ENCODE measurements at places on chromosomes 6 and 20.

GRCh38 chr6:137191670-137192069, 18.2 kb upstream of the IL22RA2 start:
- DNase-seq = no peak

GRCh38 chr6:110877569-110877968, 3.0 kb downstream of the AMD1 start:
- no peak for DNase-seq

- DNase-seq = no peak
These were observed 282.3 kb downstream of the CD109 start for GRCh38 chr6:73978330-73978729.

- DNase-seq = no peak
These were observed 337.8 kb downstream of the FARS2 start for GRCh38 chr6:5599127-5599526.

DNA sequence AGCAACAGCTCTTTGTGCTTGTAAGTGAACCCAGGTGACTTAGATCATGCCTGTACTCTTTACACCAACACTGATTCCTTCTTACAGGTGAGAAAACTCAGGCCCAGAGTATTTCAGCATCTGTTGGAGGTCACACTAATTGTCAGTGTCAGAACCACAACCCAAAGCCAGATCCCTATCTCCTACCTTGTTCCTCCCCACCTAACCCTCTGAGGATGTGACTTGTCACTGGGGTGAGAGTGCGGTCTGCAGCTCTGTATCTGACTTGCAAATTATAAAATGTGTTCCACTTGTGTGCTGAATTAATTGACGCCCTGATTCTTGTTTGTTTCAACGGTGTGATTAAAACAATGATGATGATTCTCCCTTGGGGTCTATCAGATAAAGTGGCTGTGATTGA, 232.5 kb upstream of the KCNG1 start:
- DNase-seq = no peak

- DNase-seq = no peak
These were observed 20.4 kb downstream of the UTRN start for GRCh38 chr6:144305567-144305966.

DNA sequence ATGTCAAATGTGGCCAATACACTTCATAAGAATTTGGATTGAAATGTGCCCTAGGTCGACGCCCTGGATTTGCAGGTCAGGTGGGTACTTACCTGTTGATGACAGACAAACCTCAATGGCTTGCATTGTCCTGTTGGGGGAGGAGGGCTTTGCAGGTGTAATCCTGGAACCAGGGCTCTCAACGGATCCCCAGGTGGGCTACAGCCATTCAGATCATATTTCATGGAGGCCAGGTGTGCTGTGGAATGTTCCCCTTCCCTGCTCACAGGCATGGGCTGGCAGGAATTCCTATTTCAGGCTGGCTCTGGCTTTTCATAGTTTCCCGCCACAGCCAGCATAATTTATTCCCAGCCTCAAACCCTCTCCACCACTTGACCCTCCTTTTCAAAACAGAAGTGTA, 254.7 kb downstream of the SMOC2 start:
- DNase-seq = no peak

- peak; percentile 72 for DNase-seq
These were observed 38.0 kb upstream of the NR2E1 start for GRCh38 chr6:108127826-108128225.

GRCh38 chr20:23159256-23159946, 73.3 kb upstream of the CD93 start:
- no peak for DNase-seq

DNA sequence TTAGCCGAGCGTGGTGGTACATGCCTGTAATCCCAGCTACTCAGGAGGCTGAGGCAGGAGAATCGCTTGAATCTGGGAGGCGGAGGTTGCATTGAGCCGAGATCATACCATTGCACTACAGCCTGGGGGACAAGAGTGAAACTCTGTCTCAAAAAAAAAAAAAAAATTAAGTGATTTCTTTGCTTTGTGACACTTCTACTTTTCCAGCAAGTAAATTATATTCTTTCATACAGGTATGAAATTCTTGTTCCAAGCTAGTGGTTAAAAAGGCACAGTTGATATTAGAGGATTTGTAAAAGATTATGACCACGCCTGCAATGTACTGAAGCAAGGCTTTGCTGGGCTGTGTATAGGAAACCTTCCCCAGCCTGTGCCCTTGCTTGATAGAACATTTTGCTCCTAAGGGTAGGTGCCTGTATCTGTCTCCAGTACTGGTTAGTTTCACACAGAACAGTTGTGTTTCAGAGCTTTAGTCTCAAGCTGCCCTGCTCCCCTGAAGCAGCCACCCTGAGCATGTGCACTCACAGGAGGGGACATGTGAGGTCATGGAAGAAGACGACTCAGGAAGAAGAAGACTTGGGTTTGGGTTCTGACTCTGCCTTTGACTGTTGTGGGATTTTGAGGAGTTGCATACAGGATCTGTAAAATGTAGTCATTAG, 10.2 kb downstream of the PTPN1 start:
- DNase-seq = no peak

GRCh38 chr6:119449331-119450156, 100.0 kb upstream of the MAN1A1 start:
- no peak for DNase-seq
